CD4-positive, alpha-beta memory T cell (primary cell): ENCODE measurements at places on chromosomes 3 and 15. TPM values are rescaled to one million over a fixed set of nuclear protein-coding genes. Genes with fewer than 3 reads are reported as not detected.

Gene SLC2A2
- total RNA-seq: not detected

GRCh38 chr3:66762916-66763693 is 235.0 kb upstream of the KBTBD8 start:
- no peaks in the 10 kb centered on the region for H3K4me1 ChIP-seq
- no peak overlapping the region for H3K27ac ChIP-seq
- no peaks in the 10 kb centered on the region for H3K27me3 ChIP-seq
- no peak for DNase-seq

Gene MGA
- 74.9 TPM for total RNA-seq

Gene GATM
- total RNA-seq: 1.1 TPM

DNA sequence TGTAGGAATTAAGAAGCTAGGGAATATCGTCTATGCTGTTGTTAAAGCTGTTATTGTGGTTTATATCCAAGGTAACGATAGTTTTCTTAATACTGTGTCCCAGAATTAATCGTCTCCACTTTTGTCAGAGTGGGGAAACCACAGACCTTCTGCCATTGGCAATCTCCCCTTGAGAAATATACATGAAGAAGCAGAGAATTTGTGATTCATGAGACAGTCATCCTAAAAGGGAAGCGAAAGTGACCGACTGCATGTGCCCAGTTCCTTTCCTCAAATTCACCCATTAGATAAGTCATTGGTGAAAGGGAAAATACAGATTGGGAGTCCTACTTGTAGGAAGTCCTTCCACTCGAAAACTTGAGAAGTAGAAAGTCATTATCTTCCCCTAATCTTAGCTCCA is 26.6 kb downstream of the DIPK2A start:
- no peak for DNase-seq
- no peaks in the 10 kb centered on the region for H3K36me3 ChIP-seq
- H3K4me1 ChIP-seq: no peaks in the 10 kb centered on the region
- no peak overlapping the region for H3K27ac ChIP-seq

- no peaks in the 10 kb centered on the region for H3K4me1 ChIP-seq
- DNase-seq: no peak
- H3K27ac ChIP-seq: no peak overlapping the region
- no peaks in the 10 kb centered on the region for H3K27me3 ChIP-seq
- H3K36me3 ChIP-seq: no peaks in the 10 kb centered on the region
Observed at GRCh38 chr15:57393061-57393460, 16.8 kb downstream of the CGNL1 start.

DNA sequence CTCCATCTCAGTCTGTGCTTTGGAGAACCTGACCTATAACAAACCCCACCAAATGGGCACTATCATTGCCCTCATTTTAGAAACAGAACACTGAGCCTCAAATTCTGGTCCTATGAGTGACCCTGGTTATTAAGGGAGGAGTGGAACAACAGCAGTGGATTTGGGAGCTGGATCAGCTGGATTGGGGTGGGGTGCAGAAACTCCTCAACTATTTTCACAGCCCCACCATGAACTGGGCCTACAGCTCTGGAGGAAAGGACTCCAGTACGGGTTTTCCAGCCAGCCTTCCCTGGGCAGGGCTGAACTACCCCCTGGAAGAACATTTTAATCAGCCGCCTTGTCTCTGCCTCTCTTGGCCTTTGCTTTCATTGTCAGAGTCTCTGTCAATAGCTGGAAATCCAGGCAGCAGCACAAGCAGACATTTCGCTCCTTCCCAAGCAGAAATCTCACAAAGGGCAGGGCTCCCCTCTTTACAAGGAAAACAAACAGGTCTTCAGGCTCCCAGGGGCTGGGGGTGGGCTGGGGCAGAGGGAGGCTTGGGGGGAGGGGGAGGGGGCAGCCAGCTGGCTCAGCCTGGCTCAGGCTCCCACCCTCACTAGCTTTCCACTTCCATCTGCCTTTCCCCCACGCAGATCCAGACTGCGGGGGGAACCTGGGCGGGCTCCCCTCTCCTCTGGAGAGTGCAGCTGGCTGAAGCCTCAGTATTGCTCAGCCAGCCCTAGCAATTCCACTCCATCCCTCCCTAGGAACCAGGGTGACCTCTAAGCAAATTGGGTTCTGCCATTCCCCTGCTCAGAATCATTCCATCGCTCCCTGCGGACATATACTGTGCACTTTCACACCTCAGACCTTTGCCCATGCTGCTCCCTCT is 13.7 kb upstream of the TLE3 start:
- no peak overlapping the region for H3K27ac ChIP-seq
- H3K36me3 ChIP-seq: no peaks in the 10 kb centered on the region
- H3K4me3 ChIP-seq: no peak overlapping the region

DNA sequence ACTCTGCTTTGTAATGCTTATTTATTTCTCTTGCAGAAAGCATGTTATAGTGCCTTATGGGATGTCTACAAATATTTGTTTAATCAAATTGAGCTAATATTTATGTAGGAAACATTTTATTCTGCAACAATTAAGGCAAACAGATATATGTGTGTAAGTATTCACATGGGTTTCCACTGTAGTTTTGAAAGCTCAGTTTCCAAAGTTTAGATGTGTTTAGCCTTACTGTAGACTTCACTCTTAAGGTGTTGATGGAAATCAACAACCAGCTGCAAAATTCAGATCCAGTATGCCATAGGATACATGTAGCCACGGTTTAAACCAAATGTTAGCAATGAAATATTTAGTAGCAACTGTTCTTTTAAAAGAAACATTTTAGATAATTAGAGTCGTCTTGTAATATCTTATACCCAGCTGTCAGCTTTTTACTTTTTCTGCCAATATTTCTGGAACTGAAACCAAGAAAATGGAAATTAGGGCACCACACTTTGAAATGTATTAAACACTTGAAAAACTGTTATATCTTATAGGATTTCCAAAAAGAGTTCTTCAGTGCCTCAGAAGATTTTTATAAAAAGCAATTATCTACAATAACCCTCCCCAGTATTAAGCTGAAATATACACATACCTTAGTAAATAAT is 18.5 kb downstream of the PIK3CA start:
- H3K36me3 ChIP-seq: no peaks in the 10 kb centered on the region
- DNase-seq: no peak
- H3K4me3 ChIP-seq: no peak overlapping the region
- H3K27me3 ChIP-seq: no peaks in the 10 kb centered on the region

Gene TNIK
- 93.5 TPM for total RNA-seq

Gene CP
- not detected for total RNA-seq

DNA sequence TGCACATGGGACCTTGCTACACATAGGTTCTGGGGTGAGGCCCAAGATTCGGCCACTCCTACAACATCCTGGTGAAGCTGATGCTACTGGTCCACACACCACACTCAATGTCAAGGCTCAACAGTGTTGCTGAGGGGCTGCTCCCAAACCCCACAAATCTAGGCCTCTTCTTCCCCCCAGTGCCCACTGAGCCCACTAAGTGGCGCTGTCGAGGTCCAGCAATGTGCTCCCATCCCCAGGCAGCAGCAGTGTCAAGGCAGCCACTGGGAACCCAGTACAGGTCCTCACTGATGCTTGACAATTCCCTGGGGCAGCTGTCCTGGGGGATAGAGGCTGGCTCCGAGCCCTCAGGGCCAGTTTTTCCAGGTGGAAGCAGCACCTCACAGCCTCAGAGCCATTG is 21.5 kb downstream of the SCN5A start:
- DNase-seq: no peak
- H3K27me3 ChIP-seq: no peaks in the 10 kb centered on the region
- H3K4me1 ChIP-seq: no peaks in the 10 kb centered on the region
- H3K36me3 ChIP-seq: no peaks in the 10 kb centered on the region
- no peak overlapping the region for H3K27ac ChIP-seq

DNA sequence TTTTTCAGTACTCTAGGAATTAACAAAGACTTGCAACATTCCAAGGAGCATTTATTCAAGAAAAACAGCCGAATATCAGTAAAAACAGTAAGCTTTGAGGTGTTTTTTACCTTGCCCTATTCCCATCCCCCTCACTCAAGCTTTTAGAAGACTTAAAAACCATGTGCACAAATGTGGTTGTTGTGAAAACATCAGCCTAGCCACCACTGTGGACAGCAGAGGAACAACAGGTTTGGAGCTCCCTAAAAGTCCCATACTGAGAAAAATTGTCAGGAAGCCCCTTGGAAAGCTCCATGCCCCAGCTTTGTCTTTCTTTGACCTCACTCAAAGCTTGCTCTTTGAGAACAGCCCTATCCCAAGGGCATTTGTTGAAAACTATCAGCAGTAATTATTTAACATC is 34.7 kb upstream of the RSL24D1 start:
- DNase-seq: no peak
- peaks cover 12% of the 10 kb centered on the region for H3K4me1 ChIP-seq

GRCh38 chr3:17602126-17602525 is 140.3 kb downstream of the TBC1D5 start:
- no peak overlapping the region for H3K4me3 ChIP-seq
- DNase-seq: no peak
- no peaks in the 10 kb centered on the region for H3K27me3 ChIP-seq
- H3K36me3 ChIP-seq: no peaks in the 10 kb centered on the region
- H3K27ac ChIP-seq: no peak overlapping the region

- no peak overlapping the region for H3K27ac ChIP-seq
- H3K4me1 ChIP-seq: no peaks in the 10 kb centered on the region
- H3K4me3 ChIP-seq: no peak overlapping the region
- H3K27me3 ChIP-seq: no peaks in the 10 kb centered on the region
- no peaks in the 10 kb centered on the region for H3K36me3 ChIP-seq
Observed at GRCh38 chr15:28086175-28086703, 12.9 kb downstream of the OCA2 start.

DNA sequence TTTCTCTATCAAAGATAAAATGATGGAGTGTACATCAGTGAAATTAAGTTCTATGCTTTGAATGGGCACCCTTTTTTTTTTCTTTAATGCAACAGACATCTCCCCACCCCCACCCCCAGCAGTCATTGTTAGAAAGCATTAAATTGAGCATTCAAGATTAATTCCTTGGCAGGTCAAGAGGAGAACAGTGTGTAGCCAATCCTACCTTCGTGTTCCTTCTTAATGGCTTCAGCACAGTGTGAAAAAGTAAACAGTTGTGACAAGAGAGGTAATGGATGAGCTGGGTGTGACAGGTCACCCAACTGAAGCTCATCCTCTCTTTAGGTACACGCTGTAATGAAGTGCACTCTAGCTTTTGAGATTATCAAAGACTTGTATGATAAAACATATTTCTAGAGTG is 198.5 kb upstream of the RARB start:
- no peaks in the 10 kb centered on the region for H3K27me3 ChIP-seq
- H3K27ac ChIP-seq: no peak overlapping the region
- no peak overlapping the region for H3K4me3 ChIP-seq
- DNase-seq: no peak
- H3K4me1 ChIP-seq: no peaks in the 10 kb centered on the region

DNA sequence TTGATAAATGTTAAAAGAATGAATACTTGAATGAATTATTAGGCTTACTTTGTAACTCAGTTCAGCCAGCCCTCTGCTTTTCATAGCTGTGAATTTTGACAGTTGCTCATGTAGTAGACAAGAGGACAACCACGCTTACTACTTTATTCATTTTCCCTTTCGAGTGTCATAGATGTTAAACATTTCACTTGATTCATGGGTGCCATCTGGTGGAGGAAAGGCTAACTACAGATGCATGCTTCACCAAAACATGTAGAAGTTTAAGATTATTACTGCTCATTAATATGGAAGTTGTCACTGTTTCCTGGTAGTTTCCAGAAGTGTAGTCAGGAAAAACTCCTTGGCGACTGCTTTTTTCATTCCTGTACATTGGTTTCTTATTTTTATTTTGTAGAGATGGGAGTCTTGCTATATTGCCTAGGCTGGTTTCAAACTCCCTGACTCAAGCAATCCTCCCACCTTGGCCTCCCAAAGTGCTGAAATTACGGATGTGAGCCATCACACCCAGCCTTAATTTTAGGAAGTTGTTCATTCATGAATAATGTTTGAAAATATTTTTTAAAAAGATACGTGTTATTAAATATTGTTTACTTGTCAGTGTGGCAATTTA is 163.2 kb downstream of the B3GALNT1 start:
- DNase-seq: peak; percentile 65
- H3K4me1 ChIP-seq: no peaks in the 10 kb centered on the region
- no peaks in the 10 kb centered on the region for H3K36me3 ChIP-seq

DNA sequence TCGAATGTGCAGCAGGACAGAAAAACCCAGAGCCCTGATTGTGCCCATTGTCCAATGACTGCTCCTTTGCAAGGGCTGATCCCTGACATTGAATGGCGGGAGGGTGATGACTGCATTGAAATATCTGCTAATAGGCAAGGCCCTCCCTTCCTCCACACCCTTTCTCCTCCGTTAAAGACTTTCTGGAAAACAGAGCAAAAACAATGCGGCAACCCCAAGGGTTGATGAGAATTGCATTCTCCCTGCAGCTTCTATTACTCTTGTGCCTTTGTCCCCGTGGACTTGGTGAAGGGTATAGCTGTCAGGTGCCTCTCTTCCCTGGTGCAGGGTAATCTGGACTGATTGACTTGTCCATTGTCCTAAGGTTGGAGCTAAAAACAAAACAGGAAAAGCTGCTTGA is 71.8 kb downstream of the THSD4 start:
- no peak overlapping the region for H3K4me3 ChIP-seq
- H3K27ac ChIP-seq: no peak overlapping the region
- H3K4me1 ChIP-seq: no peaks in the 10 kb centered on the region
- no peaks in the 10 kb centered on the region for H3K36me3 ChIP-seq
- no peaks in the 10 kb centered on the region for H3K27me3 ChIP-seq

DNA sequence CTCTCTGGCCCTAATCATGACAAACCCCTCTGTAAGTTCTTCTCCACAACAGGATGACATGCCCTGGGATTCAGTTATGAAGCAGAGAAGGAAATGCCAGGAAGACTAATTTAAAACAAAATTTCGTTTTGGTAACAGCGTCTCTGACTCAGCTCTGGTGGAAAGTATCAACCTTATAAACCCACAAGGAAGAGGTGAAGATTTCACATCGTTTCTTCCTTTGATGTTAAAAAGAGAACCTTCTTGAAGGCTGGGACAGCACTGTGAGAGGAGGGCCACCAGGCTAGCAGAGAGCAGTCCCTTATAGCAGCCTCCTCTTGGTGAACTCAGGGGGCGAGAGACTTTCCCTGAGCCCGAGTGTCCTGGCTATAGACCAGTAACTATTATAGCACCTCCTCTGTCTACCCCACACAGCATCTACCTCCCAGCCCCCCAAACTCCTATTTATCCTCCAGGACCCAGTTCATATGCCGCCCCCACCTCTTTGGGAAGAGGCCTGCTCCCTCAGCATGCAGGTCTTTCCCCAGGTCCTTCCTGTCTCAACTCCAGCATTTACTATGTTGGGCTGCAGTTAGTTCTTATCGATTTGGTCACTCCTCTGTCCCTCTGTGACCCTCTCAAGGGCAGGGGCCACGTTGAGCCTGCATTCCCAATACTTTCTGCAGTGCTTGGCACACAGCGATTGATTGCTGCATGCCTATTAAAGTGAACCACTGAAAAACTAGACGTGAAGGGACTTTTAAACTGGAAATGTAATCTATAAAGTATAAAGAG is 321.5 kb upstream of the ICE2 start:
- peaks cover 94% of the 10 kb centered on the region for H3K4me1 ChIP-seq
- H3K4me3 ChIP-seq: no peak overlapping the region
- H3K27me3 ChIP-seq: no peaks in the 10 kb centered on the region
- peak; percentile 37 for DNase-seq
- no peaks in the 10 kb centered on the region for H3K36me3 ChIP-seq

DNA sequence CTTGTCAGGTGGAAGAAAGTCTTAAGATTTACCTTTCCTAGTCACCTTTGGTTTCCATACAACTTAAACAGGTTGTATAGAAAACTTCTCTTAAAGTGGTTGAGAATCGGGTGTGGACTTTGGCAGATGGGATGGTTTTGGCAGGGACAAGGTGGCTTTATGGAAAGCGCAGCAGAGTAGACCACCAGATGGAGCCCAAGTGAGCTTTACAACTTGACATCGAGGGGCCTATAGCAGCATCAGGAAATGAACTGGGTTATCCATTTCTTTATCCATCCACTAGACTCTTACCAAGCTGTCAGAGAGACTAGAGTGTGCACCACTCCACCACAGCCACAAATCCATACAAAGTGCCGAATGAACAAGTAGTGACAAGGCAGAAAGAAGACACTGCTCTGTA is 85.3 kb upstream of the MBNL1 start:
- H3K36me3 ChIP-seq: no peaks in the 10 kb centered on the region
- no peak overlapping the region for H3K4me3 ChIP-seq
- no peaks in the 10 kb centered on the region for H3K27me3 ChIP-seq
